Stimulated activated CD8-positive, alpha-beta memory T cell treated with anti-CD3 and anti-CD28 coated beads, Interleukin-15, amount 100 ng/mL, for 48 hours (primary cell): ENCODE measurements at places on chromosomes 7 and 10.

DNA sequence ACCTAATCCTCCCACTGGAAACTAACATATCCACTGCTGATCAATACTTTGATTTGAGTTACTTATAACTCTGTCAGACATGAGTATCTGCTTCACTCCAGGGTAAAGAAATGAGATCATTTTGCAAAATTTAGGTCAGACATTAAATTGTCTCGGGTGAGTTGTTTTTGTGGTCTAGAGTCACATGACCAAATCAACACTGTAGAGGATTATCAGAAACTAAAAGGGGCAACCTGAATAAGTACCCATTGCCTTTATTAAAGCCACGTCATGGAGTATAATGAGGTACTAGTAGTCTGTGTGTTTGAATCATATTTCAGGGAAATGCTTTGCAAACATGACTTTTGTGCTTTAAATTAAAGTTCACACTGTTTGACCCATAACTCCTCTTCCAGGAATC is 107.7 kb upstream of the ADO start:
- DNase-seq, result no peak

GRCh38 chr7:84484502-84485079 is 290.0 kb upstream of the SEMA3A start:
- DNase-seq, result no peak

DNA sequence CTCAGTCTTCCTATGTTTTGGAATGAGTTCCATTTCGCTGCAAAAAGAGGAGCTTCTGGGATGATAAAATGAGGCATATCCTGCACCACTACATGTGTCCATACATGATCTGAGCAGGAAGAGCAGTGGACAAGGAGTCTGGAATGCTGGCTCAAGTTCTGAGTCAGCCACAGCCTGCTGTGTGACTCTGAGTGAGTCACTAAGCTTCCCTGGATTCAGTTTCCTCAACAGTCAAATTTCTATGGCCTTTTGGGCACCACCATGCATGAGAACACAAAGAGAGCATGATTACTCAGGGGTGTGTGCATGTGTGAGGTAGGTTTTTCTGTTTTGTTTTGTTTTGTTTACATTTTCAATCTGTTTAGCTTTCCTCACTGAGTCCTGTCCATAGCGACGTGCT is 254.6 kb downstream of the ANKRD30A start:
- DNase-seq, result no peak

GRCh38 chr7:76056241-76056640 is 8.3 kb downstream of the MDH2 start:
- no peak for DNase-seq

GRCh38 chr7:138030679-138031351 is 28.9 kb upstream of the CREB3L2 start:
- DNase-seq, result no peak
